NCI-H226 (cell line): ENCODE measurements at places on chromosomes 2 and 18.

DNA sequence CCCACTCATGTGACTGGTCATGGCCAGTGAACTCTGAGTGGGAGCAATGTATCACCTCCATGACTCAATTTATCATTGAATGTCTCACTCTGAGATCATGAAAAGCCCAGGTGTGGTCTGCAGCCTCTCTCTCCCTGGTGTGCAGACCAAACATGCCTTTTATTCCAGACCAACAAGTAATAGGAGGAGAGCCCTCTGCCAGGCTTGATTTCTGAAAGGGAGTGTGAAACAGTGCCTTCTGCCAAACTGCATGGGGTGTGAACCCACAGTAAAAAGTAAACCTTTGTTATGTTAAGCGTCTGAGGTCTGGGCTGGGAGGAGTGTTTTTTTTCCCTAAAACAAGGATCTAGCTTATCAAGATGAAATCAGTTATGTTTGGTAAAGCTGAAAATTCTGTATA is 601.2 kb downstream of the ADCYAP1 start:
- no peak for DNase-seq

DNA sequence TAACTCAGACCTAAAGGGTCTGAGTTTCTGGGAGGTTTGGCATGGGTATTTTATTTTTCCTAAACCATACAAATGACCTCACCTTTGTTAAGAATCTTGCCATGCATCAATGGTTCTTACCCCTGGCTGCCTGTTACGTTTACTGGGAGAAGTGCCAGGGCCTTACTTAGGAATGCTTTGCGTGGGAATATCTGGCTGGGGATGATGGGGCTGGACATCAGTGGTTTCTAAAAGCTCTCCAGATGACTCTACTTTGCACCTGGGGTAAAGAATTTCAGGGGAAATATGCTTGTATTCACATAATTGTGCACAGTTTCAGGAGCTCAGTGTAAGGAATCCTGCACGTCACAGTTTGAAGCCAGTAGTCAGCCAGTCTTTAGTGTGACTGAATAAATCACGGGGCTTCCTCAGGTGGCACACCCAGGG is 18.2 kb upstream of the DAW1 start:
- peak; percentile 86 for DNase-seq

- DNase-seq = peak; percentile 39
Measured at GRCh38 chr2:231522418-231523180, 7.6 kb downstream of the NMUR1 start.

GRCh38 chr2:48195169-48195568 is 288.9 kb upstream of the FBXO11 start:
- DNase-seq = no peak

GRCh38 chr2:198706476-198707082 is 751.2 kb downstream of the SATB2 start:
- DNase-seq = no peak

DNA sequence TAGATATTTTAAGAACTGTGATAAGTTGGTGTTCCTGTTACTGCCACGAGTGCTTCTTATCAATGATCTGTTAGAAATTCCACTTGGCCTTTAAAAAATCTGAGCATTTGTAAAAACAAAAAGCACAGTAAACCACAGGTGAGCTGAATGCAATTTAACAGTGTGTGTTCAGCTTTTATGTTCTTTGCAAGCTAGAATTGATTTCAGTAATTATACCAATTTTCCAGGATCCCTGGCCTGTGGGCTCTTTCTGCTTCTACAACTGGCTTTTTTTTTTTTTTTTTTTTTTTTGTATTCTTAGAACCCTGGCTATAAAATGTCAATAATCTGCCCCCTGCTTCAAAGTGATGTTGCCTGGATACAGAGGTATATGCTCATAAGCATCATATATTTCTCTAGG is 548.5 kb upstream of the SLC8A1 start:
- no peak for DNase-seq

- DNase-seq = peak; percentile 39
Measured at GRCh38 chr2:28506112-28506910, 10.5 kb downstream of the PLB1 start.

DNA sequence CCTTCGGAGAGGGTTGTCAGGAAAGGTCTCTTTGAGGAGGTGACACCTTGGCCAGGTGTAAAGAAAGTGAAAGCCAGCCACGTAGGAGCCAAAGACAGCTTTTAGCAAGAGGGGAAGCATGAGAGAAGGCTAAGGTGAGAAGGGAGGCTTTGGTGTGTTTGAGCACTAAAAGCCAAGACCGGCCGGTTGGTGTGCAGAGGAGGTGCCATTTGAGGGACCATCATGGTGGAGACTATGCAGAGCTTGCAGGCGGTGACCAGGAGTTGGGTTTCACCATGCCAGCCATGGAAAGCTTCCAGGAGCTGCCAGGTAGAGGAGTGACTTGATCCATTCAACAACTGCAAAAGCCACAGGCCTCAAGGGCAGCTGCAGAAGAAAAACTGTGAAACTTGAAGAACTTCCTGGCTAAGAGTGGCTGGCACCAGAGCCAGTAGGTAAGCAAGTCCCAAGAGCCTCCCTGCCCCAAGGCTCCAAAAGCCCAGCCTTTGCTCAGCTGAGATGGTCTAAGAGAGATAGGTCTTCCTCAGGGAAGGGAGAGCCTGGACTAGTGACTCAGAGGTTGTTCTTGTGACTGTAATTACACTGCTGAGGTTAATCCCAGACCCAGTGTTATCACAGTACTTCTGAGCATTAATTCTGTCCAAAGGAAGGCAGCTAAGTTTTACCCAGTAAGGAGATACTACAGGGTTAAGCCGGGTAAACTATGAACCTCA is 319.0 kb downstream of the BCL11A start:
- no peak for DNase-seq

GRCh38 chr2:181607629-181608590 is 49.0 kb downstream of the CERKL start:
- DNase-seq = no peak

GRCh38 chr18:65754121-65754520 is 3.3 kb downstream of the CDH7 start:
- DNase-seq = no peak

DNA sequence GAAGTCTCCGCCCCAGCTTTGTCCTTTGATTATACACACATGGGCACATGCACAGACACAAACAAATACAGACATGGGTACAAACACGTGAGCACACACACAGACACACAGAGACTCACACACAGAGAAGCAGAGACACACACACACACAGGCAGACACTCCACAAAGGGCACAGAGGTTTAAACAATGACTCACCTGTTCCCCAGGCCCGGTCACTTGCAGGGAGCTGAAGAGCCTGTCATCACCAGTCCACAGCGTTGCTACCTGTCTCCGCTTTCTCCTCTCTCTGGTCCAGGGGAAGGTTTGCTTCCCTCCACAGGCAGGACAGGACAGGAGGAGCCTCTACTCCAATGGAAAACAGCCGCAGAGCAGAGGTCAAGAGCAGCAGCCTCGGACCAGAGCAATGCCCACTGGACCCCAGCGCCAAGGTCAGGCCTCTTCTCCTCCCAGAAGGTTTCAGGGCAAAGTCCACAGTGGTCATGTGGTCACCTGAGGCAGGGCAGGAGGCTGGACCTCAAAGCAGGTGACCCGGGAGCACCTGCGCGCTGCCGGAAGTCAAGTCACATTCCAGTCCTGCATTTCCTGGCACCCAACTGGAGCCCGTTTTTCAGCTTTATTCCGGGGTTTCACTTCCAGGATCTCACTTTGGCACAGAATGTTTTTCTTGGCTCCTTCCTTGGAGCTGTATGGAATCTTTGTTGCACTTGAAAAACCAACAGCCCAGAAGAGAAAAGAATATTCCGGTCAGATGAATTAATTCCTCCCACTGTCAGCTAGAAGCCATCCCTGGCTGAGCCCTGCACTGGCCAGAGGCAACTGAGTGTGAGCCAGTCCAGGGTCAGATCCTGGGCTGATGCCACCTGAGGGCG is at the start of gene RAB17:
Gene RAB17 (minus strand): TSS at position 463 of the 869 bp plus-strand sequence. CDS start 4,580 bp downstream, outside the sequence.
- peak; percentile 67 for DNase-seq

- no peak for DNase-seq
Measured at GRCh38 chr2:197057959-197058358, 131.5 kb upstream of the PGAP1 start.

DNA sequence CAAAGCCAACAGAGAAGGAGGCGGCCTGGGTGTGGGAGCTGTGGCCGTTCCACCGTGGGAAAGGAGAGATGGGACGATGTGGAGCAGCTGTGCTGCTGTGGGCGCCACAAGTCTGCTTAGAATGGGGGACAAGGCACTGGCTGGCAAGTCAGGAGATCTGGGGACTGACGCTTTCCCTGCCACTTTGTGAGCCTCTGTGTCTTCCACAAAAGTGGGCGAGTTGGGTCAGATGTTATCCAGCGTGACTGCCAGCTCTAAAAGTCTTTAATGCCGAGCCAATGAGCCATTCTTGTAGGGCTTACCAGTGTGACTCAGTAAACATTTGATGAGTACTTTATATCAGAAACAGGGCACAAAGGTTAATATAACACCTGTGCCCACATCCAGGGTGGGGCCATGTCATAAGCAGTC is 113.6 kb upstream of the MGAT5 start:
- DNase-seq = no peak

DNA sequence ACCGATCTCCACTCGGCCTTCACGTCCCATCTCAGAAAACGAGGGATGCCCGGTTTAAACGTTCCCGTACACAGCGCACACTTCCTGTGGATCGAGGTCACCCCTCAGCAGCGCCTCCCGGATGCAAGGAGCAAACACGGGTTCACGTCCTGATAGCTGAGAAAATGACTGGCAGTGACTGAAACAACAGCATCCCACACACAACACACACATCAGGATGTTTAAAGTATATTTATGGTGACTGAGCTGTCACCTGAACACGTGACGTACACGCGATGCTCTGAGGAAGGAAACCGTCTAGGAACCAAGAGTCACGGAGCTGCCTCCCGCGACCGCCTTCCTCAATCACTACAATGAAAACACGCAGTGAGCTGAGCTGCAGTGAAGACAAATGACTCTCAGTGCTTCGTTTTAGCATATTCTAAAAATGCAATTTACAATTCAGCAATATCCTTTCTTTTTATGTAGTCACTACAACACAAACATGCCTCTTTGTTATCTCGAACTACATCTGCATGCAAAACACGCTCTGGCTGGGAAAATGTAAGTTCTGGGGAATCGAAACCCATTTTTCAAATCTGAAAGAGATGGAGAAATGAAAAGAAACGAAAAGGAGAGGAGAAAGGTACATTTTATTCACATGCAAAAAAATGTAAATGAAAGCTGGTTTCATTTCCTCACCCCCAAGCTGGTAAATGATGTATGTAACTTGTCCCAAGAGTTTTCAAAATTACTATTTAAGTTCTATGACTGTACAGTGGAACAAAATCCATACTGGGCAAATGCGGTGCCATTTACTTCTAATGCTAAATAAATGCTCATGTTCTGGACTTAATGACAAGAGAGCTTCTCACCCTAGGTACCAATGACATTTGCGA is 19.8 kb downstream of the HDAC4 start:
- DNase-seq = no peak
